ENCODE measurements at places on chromosomes 1 and 21. TPM values are rescaled to one million over a fixed set of nuclear protein-coding genes. Genes with fewer than 3 reads are reported as not detected.

Gene HAPLN2
- 0.40 TPM for total RNA-seq

Gene CFAP107
- total RNA-seq = not detected

Gene FAM167B
- total RNA-seq = 0.38 TPM

Gene RGS1
- 6.0 TPM for total RNA-seq

Gene C1QC
- not detected for total RNA-seq

Gene ARID4B
- 43.8 TPM for total RNA-seq

- peak; percentile 41 for DNase-seq
Measured at GRCh38 chr1:50308878-50309277, 114.4 kb downstream of the DMRTA2 start.

DNA sequence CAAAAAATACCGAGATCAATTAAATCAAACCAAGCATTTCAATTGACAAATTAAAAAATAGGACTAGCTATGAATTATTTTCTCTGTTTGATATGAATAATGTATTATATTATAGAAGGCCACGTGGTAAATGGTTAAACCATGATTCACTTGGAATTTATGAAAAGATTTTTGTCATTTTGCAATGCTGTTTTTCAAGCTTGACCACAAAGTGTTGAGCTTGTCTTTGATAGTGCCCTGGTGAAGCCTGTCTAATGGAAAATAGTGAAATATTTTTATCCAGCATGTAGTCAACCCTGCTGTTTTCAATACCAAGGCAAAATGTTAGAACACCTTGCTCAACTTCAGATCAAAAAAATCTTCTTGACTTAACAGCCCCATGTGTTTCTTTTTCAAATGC is 288.0 kb upstream of the PRMT6 start:
- no peak for DNase-seq

DNA sequence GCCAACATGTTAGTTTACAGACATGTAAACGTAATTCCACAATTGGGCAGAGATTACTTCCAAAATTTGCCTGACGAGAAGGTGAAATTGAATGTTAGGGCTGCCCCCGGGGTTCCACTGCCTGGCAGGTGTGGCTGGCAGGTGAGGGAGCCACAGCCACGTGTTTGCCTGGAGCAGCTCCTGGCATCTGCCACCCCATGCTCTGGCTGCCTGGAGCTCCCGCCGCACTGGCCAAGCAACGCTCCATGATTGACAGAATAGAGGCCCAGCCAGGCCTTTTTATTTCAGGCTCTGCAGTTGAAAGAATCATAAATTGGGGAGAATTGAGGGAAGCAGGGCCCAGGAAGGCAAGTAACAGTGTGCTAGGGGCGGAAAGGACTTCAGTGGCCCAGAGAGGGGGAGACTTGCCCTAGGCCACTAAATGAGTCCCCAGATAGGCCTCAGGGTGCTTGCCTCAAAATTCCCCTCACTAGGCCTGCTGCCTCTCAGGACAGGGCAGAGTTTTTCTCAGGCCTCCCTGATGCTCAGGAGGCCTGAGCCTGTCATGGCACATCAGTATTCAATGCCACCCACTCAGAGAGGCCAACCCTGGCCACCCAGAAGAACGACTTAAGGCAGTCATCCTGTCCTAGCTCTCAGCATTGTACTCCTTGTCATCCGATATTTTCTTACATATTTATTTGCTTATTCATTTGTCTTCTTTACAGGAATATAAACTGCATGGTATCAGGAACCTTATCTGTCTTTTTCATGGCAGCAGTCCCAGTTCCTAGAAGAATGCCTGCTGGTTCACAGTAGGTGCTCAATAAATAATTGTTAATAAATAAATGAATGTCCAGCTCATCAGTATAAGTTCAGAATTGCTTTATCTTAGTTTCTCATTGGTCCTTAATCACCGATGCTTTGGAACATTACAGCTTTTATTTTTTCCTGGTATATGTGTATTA is 16.6 kb upstream of the S1PR1 start:
- DNase-seq = no peak

- DNase-seq = no peak
Measured at GRCh38 chr1:106998431-106999002, 58.0 kb upstream of the PRMT6 start.

- no peak for DNase-seq
Measured at GRCh38 chr21:32316361-32317215, 17.9 kb downstream of the MRAP start.

DNA sequence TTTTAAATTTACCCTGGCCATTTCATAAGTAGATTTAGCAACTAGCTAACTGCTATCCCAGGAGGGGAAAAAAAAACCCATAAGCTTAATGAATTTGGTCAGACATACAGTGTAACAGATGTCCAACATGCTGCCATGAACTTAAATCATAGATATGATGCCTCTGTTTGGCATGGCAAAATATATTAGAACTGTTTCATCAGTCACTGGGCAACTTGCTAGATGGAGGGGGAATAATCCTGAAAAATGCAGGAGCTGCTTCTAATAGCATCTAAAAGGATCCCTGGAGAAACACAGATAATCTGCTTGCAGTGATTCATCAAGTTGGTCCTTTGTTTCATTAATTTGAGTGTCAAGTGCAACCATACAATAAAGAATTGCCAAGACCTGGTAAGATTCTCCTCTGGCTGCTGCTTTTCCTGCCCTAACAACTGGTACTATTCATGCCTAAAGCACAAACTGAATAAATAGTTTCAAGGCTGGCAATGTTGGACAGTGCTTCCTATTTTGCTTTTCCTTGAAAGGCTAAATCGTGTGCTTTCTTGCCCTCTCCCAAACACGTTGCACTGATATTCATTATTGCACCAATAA is 1.5 kb upstream of the ST6GALNAC5 start:
- DNase-seq = no peak

GRCh38 chr1:172212124-172212523 is 208.4 kb upstream of the C1orf105 start:
- DNase-seq = no peak

DNA sequence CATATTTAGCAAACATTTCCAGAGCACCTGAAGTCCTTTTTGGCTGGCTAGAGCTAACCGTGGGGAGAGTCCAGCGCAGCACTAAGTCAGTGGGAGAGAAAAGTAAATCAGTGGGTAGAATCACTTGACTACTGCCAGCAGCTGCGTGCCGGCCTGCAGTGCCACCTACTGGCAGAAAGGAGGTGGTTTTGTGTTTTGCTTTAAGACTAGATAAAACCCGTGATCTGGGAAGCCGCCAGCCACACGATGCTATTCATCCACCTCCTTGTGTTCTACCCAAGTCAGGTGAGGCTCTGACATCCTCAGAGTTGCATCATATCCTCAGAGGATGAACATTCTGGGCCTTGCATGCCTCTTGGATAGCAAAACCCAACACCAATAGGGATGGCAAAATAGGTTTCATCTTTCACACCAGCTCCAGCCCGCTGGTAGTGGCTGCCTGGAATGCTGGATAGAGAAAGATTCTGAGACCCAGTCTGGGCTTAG is 14.1 kb upstream of the HEYL start:
- peak; percentile 90 for DNase-seq

DNA sequence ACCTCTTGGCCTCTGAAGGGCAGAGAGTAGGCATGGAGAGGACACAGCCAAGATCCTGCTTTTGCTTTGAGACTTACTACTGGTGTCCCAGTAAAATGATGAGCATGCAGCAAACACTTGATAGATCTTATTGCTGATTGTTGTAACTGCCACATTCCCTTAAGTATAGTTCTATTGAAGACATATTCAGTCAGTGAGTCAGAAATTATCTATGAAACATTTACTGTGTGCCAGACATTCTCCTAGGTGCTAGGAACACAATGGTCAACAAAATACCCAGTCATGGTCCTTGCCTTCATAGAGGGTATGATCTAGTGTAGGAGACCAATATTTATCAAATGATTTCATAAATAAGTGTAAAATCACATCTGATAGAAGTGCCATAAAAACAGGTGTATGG is 13.6 kb downstream of the STYXL2 start:
- no peak for DNase-seq

DNA sequence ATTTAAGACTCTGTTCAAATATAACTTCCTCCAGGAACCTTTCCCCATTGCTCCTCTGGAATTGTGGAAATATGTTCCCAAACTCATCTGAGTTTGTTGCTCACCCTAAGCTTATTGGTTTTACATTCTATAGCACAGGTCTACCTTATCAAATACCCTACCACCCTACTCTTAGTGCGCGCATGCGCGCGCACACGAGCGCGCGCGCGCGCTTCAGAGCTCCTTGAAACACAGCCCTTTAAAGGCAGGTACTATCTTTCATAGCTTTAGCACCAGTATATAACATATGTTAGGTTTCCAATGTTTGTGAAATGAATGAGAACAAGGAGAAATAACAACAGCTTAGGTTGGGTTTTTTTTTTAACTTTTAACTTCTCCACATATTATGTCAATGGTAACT is 3.5 kb downstream of the IPP start:
- no peak for DNase-seq

DNA sequence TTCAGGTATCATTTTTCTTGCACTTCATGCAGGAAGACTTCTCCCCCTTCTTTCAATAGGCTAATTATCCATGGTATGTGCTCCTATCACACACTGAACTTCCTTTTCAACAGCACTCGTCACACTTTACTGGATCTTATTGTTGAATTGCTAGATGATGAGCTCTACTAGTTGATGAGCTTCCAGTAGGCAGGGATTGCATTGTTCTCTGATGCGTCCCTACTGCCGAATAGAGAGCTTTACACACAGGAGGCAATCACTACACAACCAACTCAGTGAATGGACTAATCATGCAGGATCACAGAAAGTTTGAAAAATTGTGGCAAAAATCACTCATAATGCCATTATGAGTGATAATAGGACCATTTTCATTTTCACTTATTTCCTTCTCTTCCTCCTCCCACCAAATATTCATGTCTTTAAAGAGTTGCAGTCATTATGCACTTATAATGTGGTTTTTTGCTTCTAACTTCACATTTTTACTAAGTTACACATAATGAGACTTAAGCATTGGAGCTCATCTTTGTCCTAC is 128.1 kb upstream of the ZNF648 start:
- DNase-seq = no peak

GRCh38 chr1:228827019-228827418 is 91.7 kb downstream of the RHOU start:
- no peak for DNase-seq

DNA sequence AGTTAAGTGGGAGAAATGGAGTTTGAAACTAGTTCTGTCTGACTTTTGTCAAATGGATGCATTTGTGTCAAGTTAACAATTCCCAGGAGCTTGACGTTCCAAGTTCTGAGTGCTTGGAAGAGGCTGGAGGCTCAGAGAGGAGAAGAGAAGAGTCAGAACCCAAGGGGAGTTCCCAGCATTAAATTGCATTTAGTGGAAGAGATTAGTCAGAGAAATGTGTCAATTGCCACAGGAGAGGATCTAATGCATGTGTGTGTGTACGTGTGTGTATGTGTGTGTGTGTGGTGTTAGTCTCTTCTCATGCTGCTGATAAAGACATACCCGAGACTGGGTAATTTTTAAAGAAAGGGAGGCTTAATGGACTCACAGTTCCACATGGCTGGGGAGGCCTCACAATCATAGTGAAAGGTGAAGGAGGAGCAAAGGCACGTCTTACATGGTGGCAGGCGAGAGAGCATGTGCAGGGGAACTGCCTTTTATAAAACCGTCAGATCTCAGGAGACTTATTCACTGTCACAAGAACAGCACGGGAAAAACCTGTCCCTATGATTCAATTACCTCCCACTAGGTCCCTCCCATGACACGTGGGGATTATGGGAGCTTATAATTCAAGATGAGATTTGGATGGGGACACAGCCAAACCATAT is 101.5 kb upstream of the TMEM51 start:
- DNase-seq = peak; percentile 46

DNA sequence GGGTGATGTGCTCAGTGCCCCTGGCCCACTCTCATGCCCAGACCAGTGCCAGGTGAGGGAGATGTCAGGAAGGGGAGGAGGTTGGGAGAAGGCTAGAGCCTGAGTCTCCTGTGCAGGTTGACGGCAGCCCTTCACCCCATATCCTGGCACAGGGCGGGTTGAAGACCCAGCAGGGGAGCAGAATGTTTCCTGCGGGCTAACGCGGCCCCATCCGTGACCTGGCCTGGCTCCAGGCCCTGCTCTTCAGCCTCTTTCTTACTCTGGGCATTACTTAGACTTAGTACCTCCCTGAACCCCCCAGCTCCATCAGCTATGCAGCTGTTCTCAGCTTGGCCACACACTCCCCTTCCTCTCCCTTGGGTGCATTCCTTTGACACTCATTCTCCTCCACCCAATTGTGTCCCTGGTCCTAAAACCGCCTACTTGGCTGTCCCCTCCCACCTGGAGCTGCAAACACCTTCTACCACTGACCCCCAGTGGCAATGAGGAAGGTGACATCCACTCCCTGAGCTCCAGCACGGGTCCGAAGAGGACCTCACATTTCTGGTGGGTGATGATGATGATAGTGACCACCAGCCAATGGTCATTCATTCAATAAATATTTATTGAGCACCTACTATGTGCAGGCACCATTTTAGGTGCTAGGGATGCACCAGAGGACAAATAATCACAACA is 179.0 kb downstream of the PTPRU start:
- DNase-seq = no peak

DNA sequence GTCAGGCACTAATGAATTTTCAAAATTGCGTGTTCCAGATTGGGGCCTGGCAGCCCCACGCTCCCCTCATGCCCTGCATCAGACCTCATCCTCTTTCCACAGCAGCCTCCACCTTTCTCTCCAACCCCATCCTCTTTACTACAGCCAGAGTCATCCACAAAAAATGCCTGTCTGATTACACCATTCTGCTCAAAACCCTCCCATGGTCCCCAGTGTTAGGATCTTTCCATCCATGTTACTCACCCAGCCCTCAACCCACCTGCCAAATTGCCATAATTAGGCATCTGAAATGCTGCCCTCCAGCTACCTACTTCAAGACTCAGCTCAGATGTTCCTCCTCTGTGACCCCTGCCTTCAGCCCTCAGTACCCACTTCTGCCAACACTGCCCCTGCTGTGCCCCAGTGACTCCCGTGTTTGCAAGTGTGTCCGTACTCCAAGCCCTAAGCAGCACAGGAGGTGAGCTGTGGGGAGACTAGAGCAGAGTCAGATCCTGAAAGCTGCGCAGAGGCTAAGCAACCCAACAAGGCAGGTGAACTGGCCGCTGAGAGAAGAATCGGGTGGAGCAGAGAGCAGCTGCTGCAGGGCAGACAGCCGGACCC is 715 bp upstream of the ARTN start:
- DNase-seq = no peak

Measured in activated naive CD4-positive, alpha-beta T cell treated with anti-CD3 and anti-CD28 coated beads for 36 hours (primary cell).